ENCODE measurements at places on chromosomes 12 and 14. TPM values are rescaled to one million over a fixed set of nuclear protein-coding genes. Genes with fewer than 3 reads are reported as not detected.

The PLEK2 gene
- total RNA-seq: 66.2 TPM

The C14orf180 gene
- 0.50 TPM for total RNA-seq

The IGFBP6 gene
- 363 TPM for total RNA-seq

The MEG3 gene
- 23.7 TPM for total RNA-seq

The PPP2R5C gene
- 209 TPM for total RNA-seq

The SCNN1A gene
- total RNA-seq: 384 TPM

The SPTB gene
- 0.68 TPM for total RNA-seq

The OASL gene
- total RNA-seq: 0.54 TPM

GRCh38 chr14:52115286-52115685, 46.4 kb upstream of the NID2 start:
- no peaks in the 10 kb centered on the region for H3K27me3 ChIP-seq
- no peaks in the 10 kb centered on the region for H3K36me3 ChIP-seq
- H3K27ac ChIP-seq: no peak overlapping the region
- no peak for DNase-seq
- H3K4me3 ChIP-seq: no peak overlapping the region

GRCh38 chr12:13117029-13117428, 13.6 kb upstream of the GSG1 start:
- H3K4me3 ChIP-seq: no peak overlapping the region
- H3K36me3 ChIP-seq: no peaks in the 10 kb centered on the region
- H3K4me1 ChIP-seq: peaks cover 6% of the 10 kb centered on the region
- DNase-seq: no peak
- no peaks in the 10 kb centered on the region for H3K27me3 ChIP-seq

DNA sequence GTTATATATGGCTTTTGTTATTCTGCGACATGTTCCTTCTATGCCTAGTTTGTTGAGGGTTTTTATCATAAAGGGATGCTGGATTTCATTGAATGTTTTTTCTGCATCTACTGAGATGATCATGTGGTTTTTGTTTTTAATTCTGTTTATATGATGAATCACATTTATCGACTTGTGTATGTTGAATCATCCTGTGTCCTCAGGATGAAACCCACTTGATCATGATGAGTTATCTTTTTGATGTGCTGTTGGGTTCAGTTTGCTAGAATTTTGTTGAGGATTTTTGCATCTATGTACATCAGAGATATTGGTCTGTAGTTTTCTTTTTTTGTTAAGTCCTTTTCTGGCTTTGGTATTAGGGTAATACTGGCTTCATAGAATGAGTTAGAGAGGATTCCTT, 291.2 kb downstream of the AKAP6 start:
- no peaks in the 10 kb centered on the region for H3K4me1 ChIP-seq
- H3K4me3 ChIP-seq: no peak overlapping the region
- H3K27me3 ChIP-seq: no peaks in the 10 kb centered on the region
- no peak overlapping the region for H3K27ac ChIP-seq
- no peak for DNase-seq
- no peaks in the 10 kb centered on the region for H3K36me3 ChIP-seq

DNA sequence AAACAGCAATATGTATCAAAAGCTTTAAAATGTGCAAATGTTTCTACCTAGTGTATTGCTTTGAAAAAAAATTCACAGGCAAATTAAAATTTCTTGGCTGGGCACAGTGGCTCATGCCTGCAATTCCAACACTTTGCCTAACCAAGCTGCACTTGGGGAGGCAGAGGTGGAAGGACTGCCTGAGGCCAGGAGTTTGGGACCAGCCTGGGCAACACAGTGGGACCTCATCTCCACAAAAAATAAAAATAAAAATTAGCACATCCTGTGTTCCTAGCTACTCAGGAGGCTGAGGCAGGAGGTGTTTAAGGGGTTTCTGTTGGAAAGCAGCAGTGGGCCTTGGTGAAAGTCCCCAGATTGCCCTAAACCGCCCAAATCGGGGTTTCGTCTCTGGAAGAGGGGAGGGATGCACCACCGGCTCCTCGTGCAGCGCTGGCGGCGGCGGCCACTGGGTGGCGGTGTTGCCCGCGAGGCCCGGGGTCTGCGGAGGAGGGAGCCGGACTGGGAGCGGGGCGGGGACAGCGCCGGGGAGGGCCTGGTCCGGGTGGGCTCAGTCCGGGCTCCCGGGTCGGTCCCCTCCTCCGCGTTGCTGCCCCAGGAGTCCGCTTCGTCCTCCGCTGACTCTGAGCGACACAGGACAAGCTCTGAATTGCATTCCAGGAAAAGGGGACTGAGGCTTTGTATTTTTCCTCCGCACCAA, 265.6 kb downstream of the AACS start:
- H3K4me3 ChIP-seq: no peak overlapping the region
- no peaks in the 10 kb centered on the region for H3K4me1 ChIP-seq
- H3K36me3 ChIP-seq: no peaks in the 10 kb centered on the region

DNA sequence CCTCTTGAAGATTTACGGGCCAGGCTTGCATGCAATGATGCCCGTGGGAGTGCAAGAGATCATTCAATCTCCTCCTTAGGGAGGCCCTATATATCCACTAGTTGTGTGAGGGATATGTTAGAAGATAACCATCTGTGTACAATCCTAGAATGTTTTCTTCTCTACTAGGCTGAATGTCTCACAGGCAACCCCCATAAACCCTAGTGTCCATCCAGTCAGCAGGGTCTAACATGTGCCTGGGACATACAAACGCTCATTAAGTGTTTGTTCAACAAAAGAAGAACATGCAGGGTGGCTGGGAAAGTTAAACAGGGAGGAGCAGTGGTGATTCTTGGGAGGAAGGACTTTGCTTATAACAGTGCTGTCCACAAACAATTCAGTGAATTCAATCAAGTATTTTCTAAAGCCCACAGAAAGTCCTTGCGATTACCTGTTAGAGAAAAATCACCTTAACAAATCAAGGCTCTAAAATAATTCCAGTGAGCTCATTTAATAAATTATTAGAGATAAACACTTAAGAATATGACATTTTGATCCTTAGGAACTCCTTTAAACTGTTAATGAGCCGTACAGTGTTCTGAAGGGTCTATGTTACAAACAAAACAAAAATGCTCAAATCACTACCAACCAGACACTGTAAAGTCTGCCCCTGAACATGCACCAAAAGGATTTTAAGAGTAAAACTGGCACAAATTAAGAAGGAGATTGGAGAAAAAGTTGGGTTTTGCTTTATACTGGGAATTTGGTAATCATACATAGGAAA, 96.6 kb upstream of the FERMT2 start:
- no peak overlapping the region for H3K4me3 ChIP-seq
- no peaks in the 10 kb centered on the region for H3K27me3 ChIP-seq
- DNase-seq: no peak
- no peaks in the 10 kb centered on the region for H3K36me3 ChIP-seq
- H3K27ac ChIP-seq: no peak overlapping the region
- H3K4me1 ChIP-seq: no peaks in the 10 kb centered on the region

GRCh38 chr14:102819176-102819628, 42.0 kb downstream of the TRAF3 start:
- no peak for DNase-seq
- H3K36me3 ChIP-seq: no peaks in the 10 kb centered on the region
- H3K27ac ChIP-seq: no peak overlapping the region

- H3K27ac ChIP-seq: no peak overlapping the region
- no peak for DNase-seq
- H3K27me3 ChIP-seq: no peaks in the 10 kb centered on the region
- no peak overlapping the region for H3K4me3 ChIP-seq
Observed at GRCh38 chr14:104746071-104746545, 6.8 kb upstream of the SIVA1 start.

GRCh38 chr12:1884651-1885050, 33.8 kb downstream of the CACNA2D4 start:
- no peaks in the 10 kb centered on the region for H3K4me1 ChIP-seq
- H3K4me3 ChIP-seq: no peak overlapping the region
- H3K27ac ChIP-seq: no peak overlapping the region
- no peaks in the 10 kb centered on the region for H3K27me3 ChIP-seq
- DNase-seq: no peak
- H3K36me3 ChIP-seq: no peaks in the 10 kb centered on the region

- no peak overlapping the region for H3K4me3 ChIP-seq
- H3K27me3 ChIP-seq: no peaks in the 10 kb centered on the region
- no peak overlapping the region for H3K27ac ChIP-seq
- H3K36me3 ChIP-seq: no peaks in the 10 kb centered on the region
Observed at GRCh38 chr14:31505411-31505810, 17.6 kb upstream of the GPR33 start.

- H3K27ac ChIP-seq: no peak overlapping the region
- no peaks in the 10 kb centered on the region for H3K36me3 ChIP-seq
- no peak for DNase-seq
- no peak overlapping the region for H3K4me3 ChIP-seq
- H3K4me1 ChIP-seq: peaks cover 16% of the 10 kb centered on the region
Observed at GRCh38 chr12:116314477-116314876, 37.0 kb upstream of the MED13L start.
